ENCODE measurements at places on chromosomes 11 and 22.

DNA sequence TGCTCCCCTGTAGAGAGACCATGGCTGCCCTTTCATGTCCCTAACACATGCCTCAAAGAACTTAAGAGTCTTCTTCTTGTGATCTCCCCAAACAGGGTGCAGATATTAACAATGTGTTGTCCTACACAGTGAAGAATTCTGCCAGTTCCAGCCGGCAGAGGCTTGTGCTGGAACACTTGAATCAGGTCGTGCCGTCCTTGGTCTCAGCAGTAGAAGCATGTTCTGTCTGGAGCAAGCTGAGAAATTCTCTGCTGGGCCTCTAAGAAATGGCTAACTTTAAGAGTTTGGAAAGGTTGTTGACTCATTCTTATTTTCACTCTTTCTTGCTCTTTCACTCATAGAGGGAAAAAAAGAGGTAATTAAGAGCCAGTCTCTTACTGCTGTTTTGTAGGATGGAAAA lies 71.1 kb upstream of the SLC25A18 start:
- DNase-seq: no peak

- no peak for DNase-seq
These were observed 8.5 kb downstream of the RAB3IL1 start for GRCh38 chr11:61908730-61909316.

- DNase-seq: no peak
These were observed 130.1 kb upstream of the ZC3H12C start for GRCh38 chr11:109963101-109963500.

- DNase-seq: no peak
These were observed 165.2 kb downstream of the IGLL1 start for GRCh38 chr22:23414727-23415489.

DNA sequence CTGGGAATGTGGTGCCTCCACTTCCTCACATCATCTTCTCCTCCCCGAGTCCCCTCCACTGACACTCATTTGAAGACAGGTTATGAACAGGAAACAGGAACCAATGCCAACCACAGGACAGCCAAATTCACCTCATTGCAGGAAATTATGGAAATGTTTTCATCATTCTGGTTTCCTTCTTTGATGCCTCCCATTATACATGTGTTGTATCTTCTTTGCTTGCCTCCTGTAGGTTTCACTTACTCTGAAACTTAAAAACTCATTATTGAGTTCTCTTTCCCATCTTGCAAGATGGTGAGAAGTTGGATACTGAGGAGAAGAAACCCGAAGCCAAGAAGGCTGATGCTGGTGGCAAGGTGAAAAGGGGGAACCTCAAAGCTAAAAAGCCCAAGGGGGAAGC lies 108.5 kb downstream of the PHF21B start:
- no peak for DNase-seq

DNA sequence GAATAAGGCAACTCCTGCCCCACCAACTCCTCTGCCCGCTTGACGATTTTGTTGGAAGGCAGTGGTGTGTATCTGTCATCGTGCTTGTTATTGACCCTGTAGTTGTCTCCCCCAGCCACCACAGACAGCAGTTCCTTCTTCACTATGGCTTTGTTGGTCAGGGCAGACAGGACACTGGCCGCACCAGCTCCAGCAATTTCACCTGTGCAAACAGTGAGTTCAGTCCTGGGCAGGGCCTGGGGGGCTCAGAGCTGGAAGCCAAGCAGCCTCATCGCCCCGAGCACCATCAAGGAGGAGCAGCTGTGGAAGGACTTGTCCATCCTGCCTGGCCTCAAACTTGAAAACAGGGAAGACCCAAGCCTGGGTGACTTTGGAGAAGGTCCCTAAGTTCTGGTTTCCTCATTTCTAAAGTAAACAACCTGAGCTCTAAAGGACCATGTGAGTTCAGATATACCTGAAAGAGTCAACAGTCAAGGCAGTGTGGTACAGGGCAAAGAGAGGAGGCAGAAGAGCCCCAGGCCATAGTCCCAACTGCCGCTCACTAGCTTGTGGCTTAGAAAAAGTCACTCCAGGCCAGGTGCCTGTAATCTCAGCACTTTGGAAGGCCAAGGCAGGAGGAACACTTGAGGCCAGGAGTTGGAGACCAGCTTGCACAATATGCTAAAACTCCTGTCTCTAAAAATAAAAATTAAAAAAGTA lies 4.6 kb downstream of the PLAAT2 start:
- DNase-seq: no peak

DNA sequence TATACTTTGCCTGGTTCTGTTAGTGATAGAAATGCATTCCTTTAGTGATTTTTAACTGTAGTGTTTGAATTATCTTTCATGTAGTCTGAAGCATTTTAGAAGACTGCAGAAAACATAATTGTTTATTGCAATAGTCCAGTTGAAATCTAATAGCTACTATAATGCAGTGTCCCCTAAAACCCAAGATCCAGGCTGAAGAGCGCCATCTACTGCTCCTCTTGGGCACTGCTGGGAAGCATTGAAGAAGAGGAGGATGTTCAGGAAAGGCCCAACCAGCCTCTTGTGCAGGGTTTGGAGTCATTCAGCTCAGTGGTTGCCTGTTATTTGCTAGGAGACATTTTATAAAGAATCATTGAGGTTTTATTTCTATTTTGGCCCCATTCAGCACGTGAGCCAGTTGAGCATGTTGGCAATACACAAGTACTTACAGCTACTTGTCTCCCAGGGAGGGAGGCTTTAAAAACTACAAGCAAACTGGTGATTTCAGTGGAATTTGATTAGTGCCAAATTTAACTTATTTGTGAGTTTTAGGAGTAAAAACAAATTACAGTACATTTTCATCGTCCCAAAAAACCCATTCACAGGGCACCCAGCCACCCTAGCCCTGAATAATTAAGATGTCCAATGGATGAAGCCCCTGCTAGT lies 74.9 kb upstream of the HORMAD2 start:
- DNase-seq: peak; percentile 78

DNA sequence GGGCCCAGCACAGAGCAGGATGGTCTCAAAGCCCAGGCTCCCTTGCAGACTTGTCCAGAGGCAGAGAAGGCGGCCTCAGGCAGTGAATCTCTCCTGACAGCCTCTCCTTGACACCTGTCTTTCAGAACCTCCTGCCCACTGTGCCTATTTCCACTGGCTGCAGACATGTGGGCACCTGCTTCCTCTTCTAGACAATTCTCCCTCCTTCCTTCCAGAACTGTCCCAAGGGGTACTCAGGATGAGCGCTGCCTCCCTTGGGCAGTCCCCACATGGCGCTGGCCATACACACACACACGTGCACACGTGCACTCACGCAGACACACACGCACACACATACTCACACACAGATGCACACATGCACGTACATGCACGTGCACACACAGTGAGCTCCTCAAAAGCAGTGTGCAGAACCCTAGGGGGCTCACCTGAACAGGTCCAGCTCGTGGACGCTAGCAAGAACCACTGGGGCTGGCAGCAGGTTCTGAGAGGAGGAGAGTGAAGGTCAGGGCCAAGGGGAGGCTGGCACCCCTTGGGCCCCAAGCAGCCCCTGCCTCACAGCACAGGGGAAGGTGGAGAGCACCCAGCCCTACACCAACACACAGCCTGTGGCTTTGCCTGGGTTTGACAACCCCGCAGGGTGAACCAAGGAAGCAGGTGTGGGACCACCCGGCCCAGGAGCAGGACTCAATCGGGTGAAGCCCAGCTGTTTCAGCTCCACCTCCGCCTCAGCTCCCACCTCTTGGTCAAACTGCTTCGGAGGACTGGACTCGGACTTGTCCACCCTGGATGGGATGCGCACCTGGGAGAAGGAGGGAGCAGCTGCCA lies 8.1 kb upstream of the PLXNB2 start:
- no peak for DNase-seq

DNA sequence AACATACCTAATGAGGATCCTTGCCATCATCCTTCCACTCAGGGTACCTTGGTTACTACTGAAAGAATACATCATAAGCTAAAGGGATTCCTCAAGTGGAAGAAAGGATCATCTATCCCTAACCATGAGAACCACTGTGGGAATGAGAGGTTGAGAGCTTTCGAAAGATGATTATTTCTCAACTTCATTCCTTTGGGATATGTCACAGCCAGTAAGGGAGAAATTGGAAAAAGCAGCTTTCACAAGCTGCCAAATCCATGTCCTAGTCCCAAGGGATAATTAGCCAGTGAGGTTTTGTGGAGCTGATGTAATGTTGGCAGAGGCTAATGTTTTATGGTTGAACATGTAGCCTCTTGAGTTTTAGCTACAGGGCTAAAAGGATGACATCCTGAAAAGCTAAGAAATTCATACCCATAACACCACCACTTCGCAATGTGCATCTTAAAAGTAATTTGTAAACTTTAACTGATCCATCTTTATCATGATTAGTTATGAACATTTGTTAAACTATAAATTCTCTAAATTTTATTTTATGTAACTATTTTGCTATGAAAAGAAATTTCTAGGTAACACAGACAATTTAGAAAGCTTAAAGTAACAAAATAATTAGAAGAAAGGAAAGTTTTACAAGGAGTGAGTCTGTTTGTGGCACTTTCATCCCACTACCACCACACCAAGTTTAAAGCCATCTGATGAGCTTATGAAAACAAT lies 123.9 kb downstream of the MRTFA start:
- peak; percentile 96 for DNase-seq

DNA sequence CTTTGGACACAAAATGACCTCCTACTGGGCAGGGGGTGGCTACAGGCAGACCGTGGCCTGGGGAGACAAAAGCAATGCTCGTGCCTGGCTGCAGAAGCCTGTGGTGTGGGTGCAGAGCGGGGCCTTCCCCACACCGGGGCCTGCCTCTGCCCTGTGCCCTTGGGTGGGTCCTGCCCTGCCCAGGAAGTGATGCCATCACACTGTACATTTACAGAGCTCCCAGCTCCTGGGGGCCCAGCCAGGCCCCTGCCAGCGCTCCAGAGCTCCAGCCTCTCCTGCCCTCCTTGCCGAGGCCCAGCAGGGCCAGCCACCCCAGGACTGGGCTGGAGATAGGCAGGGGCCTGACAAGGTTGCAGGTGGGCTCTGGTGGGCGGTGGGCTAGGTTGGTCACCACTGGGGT lies 40.1 kb downstream of the MUC5B start:
- no peak for DNase-seq

DNA sequence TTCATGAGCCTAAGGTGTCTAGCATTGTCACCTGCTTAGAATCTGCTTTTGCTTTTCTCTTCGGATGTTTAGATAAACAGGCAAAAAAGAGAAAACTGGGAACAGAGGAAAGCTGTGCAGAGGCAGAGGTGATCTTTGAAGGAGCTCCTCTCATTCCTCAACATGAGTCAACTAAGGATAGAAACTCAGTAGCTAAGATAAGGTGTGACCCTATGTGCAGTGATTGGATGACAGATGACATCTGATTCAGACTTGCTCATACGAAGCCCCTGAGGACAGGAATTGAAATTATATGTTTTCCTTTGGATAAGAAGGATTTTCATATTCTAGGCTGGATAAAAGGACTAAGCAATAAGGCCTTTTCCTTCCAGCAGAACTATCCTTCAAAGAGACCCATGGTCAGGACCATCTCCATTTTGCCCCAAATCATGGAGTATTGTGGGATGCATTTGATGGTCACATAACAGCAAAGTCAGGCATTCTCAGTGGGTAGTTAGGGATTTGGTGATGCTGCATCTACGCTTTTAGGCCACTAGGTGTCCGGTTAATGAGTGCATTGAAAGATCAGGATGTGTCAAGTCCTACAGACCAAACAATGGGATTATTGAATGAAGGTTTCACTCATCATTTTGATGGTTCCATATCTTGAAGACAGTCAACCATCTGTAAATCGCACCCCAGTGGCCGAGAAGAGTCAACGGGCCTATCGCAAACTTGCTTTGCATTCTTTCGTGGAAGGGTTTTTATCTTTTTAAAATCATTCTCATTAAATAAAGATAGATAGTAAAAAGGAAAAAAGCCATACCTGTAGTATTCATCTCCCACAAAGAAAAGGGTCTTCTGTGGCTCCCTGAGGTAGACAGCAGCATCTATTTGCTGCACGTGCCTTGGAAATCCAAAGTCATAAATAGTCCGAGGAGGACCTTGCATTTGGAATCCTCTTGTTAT lies 32.2 kb downstream of the MMP20 start:
- no peak for DNase-seq

- DNase-seq: no peak
These were observed 11.4 kb upstream of the KCNQ1OT1 start for GRCh38 chr11:2711161-2711560.

- no peak for DNase-seq
These were observed 51.9 kb downstream of the TPCN2 start for GRCh38 chr11:69100454-69101114.

- DNase-seq: no peak
These were observed 28.6 kb upstream of the APOL5 start for GRCh38 chr22:35688913-35689675.

DNA sequence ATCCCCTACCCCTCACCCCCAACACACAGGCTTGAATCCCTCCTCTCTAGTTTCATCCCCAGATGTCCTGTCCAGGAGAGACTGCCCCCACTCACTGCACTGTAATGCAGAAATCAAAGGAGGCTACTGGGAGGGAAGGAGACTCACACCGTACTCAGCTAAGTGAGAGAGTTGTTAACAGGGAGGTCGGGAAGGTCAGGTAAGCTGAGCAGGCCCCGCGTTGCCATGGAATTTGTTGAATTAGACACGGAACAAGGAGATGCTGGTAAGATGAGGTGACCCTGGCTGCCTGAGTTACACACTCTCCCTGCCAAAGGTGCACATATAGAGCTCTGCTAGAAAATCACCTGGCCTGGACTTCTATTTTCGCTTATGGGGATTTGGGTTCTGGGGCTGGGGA lies 197.9 kb downstream of the NXPE2 start:
- no peak for DNase-seq

DNA sequence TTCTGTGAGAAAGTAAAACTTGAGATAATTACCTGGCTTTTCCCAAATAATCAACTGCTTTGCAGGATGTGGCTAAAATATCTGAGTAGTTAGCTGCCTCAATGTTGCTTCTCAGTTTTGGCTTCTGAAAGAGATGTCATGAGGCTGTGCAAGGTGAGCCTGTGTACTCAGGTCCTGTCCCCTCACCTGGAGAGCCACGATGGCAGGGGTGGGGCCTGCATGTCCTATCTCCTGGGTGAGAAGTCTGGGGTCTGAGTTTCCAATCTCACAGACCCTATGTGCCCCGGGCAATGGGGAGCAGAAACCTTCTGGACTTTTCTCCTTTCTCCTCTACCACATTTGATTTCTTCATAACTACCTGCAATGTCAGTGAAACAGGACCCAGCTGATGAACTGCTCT lies 338.6 kb upstream of the B3GAT1 start:
- no peak for DNase-seq

- no peak for DNase-seq
These were observed 26.0 kb upstream of the LRRC10B start for GRCh38 chr11:61482513-61482912.

DNA sequence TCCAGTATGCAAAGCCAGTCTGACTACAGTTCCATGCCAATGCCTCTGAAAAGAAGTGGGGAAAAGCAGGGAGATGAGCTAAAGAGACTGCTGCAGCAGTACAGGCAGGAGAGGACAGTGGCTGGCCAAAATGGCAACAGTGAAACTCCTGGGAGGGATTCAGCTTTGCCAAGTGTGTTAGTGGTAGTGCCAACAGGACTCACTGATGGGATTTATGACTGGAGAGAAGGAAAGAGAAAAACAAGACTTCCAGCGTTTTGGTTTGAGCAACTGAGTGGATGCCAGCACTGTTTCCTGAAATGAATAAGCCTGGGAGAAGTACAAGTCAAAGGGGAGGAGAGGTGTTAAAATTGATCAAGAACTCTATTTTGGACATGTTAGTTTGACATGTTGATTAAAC lies 80.9 kb downstream of the PLEKHA7 start:
- DNase-seq: no peak

GRCh38 chr11:58730507-58731089 lies 1.1 kb downstream of the GLYAT start:
- DNase-seq: no peak

- no peak for DNase-seq
These were observed 17.6 kb upstream of the PRSS23 start for GRCh38 chr11:86782742-86783141.

Measured in astrocyte of the spinal cord (primary cell).